Dorsolateral prefrontal cortex (tissue), 122 donors: ENCODE measurements at places on chromosomes 4 and X.

DNA sequence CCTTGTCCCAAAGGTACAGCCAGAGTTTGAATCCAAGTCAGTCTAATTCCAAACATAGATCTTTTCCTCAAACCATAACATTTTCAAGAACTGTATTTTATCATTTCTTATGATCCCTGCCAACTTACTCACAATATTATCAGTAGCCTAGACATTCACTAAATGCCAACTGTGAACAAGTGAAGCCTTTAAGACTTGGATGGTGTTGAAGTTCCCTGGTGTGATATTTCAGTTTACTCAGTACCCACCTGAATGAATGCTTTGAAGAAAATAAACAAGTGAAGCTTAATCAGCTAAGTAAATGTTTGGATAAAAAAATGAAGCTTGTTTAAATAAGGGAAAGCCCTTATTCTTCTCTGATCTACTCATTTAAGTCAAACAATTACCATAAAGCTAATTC is 1028.3 kb downstream of the DMD start:
- DNase-seq: no peak

- DNase-seq: no peak
Observed at GRCh38 chrX:124232523-124233201, 99.8 kb upstream of the TEX13D start.

DNA sequence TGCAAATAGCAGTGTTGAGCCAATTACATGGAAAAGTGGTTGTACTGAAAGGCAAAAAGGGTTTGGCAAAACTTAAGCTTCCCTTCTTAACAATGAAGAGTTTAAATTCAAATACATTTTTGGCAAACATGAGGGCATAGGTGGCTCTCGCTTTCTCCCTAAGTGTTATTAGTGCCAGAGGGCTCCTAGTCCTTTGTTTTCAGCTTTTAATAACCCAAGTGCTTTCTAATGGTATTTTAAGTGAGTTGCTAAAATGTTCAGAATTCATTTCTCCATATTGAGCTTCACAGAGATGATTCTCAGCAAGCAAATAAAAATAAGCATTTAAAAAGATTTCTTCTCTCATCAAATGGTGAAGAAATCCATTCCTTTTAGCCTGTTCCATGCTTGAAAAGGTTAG is 123.7 kb downstream of the HS6ST2 start:
- no peak for DNase-seq

DNA sequence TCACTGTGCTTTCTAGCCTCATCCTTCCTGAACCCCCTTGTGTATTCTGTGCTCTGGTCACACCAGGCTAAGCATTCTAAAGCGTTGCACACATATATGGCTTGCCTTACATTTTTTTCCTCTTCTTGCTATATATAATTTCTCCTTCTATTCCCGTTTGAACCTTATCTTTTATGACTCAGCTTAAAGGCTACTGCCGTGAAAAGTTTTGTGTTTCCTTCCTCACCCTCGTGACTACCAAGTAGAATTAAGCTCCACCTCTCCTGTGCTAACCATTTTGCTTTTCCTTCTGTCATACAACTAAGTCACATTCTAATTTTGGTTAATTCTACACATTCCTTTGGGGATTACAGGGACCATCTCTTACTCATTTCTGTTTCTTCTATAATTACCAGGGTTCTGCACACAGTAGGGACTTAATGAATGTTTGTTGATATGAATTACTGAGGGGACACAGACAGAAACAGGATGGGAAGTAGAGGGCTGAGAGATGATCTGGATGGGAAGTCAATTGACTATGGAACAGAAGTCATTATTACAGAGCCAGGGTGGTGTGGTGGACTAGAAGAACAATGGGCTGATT is 67.1 kb downstream of the DOCK11 start:
- DNase-seq: no peak

GRCh38 chrX:25646156-25646555 is 492.0 kb upstream of the MAGEB18 start:
- no peak for DNase-seq

DNA sequence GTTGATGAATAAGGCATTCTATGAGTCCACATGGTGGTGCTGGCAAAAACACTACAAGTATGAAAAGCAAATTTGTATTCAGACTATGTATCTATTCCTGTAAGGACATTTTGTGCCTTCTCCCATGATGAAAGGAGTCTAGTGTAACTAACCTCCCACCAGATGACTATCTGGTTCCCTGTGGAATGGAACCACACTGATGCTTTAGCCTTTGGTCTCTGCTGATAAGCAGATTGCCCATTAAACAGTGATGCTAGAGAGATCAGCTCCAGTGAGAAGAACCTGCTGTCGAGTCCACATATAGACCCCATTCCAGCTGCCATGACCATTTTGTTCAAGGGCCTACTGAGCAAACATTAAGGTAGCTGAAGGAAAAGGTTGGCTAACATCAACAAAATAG is 10.5 kb upstream of the THOC2 start:
- DNase-seq: no peak

- no peak for DNase-seq
Observed at GRCh38 chr4:183201331-183201730, 102.3 kb downstream of the WWC2 start.

GRCh38 chrX:70969635-70970481 is 39.0 kb upstream of the SLC7A3 start:
- DNase-seq: no peak

- DNase-seq: no peak
Observed at GRCh38 chr4:98505992-98506391, 152.4 kb downstream of the TSPAN5 start.

DNA sequence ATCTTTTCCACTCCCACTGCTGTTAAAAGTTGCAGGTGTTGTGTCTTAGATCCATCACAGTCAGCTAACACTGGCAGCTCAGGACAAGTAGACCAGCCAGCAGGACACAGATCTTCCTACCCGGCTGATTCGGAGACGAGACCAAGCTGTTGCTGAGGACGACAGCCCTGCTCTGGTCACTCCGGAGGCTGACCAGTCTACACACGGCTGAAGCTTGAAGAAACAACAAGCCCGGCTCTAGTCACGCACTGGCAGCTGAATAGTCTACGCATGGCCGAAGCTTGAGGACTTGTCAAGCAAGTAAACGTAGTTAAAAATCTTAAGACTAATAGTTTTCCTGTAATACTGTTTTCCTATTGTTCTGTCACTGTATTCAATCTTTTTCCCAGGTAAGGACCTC is 1.8 kb downstream of the ACOX3 start:
- DNase-seq: no peak

GRCh38 chrX:23228950-23229448 is 105.7 kb upstream of the PTCHD1 start:
- DNase-seq: no peak

GRCh38 chr4:174847801-174848427 is 18.9 kb upstream of the GLRA3 start:
- DNase-seq: no peak

DNA sequence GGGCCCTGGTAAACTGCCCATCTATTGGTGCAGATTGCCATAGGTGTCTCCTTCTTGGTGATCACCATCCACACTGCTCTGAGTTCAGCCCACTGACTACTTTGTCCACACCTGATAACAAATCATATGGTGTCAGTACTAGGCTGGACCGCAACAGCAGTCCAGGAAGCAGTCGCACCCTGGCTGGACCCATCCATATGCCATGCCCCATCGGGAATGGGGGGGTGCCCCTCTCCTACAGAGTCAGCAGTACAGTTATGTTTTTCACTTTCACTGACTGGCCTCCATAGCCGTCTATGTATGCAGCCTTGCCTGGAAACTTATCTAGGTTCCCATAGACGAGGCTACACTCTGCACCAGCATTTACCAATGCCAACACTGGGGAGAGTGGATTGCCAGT is 226.1 kb downstream of the ADGRL3 start:
- no peak for DNase-seq

GRCh38 chr4:183229397-183229796 is 90.7 kb downstream of the CLDN22 start:
- no peak for DNase-seq

DNA sequence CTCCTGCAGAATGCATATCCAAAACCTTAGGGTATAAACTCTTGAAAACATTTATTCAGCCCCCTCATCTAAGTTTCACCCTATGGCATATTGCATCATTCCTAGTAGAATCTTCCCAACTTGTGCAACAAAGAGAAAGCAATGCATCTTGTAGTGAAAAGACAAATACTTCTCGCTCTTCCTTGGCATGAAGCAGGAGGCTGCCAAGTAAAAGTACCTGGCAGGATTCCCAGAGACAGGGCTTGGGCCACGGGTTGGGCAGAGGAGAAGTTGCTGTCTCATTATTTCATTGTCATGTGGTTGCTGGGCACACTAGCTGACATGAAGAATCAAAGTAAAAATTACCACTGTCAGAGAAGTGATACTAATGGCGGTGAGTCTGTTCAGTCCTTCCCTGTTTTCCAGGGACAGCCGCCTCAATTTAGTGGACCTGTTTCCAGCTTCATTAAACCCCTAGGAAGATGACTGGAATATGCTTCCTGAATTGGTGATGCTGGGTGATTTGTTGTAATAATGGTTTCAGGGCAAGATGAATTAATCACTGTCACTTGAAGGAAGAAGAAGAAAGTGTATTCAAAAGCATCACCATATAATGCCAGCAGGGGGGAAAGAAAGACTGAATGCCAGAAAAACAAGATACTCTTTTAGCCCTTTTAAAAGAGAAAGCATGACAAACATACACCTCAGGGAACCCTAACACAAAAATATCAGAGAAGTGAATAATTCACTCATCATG is 380.5 kb upstream of the IGFBP7 start:
- DNase-seq: no peak

DNA sequence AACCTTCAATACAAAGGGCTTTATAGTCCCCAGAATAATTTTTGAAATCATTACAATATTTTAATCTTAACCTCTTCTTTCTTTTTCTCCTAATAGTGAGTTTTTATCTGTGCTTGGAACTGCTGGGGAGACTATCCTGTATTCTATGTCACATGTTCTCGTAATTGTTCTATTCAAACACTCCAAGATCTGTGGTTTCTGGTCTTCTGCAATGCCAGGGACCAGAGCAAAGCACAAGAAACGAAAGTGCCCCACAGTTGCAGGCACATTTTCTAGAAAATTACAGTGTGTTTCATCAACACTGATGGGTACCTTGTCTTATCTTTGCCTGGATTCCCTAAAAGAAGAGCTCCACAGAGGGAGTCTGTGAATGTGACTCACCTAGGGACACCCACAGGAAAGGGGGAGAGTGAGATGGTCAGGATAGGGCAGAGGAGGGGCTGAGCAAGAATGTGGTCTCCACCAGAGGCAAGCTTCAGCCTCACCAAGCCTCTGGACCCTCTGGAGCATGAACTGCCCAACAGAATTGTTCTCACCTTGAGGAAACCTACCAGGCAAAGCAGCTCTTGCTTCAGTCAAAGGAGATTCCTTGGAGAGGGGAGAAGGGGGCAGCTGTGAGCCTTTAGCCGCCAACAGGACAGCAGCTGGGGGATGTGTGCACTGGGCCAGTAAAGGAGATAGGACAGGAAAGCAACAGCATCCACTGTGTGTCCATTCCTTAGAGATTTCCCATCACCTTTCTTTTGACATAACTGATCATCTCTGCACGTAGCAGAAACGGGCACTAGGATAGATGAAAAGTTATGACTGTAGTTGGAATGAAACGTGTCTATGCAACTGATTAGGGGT is 25.9 kb downstream of the UNC5C start:
- DNase-seq: no peak

GRCh38 chrX:130916636-130917422 is 13.8 kb upstream of the ENOX2 start:
- DNase-seq: no peak

DNA sequence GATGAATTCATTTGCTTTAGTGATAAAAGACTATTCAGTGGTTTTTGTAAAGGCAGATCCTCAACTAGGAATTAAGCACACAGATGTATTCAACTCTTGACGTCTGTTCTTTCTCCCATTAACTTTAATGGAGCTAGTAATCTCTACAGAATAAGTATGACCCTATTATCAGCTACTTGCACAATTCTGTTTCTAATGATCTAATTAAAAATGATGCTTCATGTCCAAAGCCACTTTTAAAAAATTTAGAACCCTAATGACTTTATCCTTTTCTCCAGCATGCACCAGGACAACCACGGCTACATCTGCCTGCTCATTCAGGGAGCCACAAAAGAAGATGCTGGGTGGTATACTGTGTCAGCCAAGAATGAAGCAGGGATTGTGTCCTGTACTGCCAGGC is 85.4 kb downstream of the CBR4 start:
- no peak for DNase-seq

DNA sequence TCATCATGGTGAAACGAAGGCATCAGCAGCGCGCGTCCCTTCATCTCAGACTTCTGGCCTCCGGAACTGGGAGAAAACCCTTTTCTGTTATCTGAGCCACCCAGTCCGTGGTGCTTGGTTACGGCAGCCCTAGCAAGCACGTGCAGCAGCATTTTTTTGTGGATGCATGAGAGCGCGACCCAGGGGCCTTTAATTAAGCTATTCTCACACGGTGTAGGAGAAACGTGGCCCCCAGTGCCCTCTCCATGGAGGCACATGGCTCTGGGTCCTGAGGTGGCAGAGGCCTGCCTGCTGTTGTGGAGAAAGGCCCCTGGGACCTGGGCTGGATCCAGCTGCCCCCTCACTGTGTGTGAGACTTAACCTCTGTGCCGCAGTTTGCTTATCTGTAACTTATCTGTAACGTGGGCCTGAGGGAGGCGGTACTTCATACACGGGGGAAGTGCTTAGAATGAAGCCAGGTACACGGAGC is 9.5 kb downstream of the CLCN4 start:
- DNase-seq: no peak

GRCh38 chr4:40831146-40831907 is 81.6 kb downstream of the NSUN7 start:
- DNase-seq: no peak

GRCh38 chr4:17701138-17701839 is 80.1 kb downstream of the FAM184B start:
- DNase-seq: no peak

GRCh38 chr4:109091727-109092409 is 210.6 kb downstream of the COL25A1 start:
- no peak for DNase-seq

DNA sequence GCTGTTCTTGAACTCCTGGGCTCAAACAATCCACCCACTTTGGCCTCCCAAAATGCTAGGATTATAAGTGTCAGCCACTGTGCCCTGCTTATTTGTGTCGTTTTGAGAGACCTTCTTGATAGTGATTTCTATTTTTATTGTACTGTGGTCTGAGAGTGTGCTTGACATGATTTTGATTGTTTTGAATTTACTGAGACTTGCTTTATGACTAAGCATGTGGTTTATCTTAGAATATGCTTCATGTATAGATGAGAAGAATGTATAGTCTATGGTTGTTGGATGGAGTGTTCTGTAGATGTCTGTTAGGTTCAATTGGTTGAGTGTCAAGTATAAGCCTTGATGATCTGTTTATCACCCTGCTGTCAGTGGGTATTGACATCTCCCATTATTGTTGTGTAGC is 789.3 kb downstream of the IL1RAPL1 start:
- DNase-seq: no peak

DNA sequence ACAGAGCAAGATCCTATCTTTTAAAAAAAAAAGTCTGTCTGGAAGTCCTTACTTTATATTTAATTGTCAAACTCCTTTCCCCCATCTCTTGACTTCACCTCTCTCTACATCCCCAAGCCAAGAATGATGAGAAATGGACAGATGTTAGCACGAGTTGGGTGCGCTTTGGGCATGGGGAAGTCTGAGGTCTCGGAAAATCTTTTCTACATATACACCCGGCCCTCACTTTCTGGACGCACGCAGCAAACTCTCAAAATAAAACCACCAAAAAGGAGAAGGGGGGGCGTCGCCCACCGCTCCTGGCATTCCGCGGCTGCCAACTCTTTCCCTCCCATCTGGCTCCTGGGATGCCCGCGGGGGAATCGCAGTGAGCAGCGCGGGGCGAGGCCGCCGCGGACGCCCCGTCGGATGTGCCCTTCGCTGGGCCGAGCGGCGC is 756 bp downstream of the IGFBP7 start:
- no peak for DNase-seq
